HuH-7.5 (cell line): ENCODE measurements at places on chromosomes 16 and 17.

DNA sequence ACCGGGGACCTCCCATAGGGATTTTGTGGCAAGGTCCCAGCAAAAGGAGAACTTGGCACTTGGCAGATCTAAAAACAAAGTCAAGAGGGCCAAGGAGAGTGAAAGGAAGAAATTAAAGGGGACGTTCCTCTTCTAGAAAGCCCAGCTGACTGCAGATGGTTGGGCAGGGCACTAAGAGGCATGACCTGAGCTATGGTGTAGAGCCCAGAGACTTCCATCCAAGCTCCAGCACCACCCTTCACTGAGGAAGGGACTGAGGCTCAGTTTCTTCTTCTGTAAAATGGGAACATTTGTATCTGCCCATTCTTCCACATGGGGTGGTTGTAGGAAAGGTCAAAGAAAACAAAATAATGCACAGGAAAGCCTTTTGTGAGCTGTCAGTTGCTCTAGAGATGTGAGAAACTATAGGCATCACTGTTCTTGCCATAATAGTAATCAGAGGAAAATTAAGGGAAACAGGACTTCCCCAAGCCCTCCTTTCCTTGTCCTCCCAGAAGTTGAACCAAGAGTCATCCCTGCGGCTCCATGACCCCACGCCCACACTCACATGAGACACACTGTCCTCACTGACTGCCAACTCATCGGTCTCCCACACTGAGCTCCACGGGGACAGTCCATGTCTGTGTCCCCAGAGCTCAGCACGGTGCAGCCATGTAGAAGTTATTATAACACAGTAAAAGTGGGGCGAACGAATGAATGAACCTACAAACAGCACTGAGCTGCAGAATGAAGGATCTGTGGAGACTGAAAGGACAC is 10.4 kb downstream of the CD300LF start:
- no peak for DNase-seq

GRCh38 chr16:58127634-58128033 is 1.5 kb downstream of the CFAP20 start:
- DNase-seq: no peak

DNA sequence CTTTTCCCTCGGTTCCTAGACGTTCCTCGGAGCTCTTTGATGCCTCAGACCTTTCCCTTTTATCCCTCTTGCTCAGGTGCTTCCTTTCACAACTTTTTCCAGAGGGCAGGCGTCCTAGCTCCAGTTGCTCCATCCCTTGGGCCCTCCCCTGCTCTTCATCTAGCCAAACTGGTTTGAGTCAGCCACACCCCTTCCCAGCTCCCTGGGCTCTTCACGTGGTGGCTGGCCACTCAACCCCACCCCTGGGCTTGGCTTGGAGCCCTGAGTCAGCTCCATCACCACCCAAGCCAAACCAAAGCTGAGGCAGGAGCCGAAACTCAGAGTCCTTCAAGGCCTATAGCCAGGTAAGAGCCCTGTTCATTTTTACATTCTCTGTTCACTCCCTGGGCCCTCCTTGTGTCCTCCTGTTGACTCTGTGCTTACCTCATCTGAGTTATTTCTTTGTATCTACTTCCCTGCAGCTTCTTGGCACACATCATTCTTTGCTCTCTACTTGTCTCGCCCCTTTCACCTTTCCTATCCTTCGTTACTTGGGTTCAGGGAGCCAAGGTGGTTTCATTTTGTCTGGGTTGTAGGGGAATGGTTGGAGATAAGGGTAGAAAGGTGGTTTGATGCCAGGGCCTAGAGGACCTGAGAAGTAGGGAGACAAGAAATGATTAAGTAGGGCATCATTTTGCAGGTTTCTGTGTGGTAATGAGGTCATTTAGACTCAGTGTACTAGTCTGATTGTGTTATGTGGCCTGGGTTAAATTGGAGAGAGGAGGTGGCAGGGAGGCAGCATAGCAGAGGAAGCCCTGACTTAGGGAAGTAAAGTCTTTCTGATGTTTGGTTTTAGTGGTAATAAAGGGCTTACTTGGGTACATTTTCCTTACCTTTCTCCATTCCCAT is 7.6 kb upstream of the PHKG2 start:
- DNase-seq: peak; percentile 61

- no peak for DNase-seq
Measured at GRCh38 chr17:38786372-38786771, 13.0 kb downstream of the PIP4K2B start.

- no peak for DNase-seq
Measured at GRCh38 chr17:74163836-74164235, 39.6 kb upstream of the RPL38 start.

GRCh38 chr17:83061586-83061985 is 17.8 kb upstream of the METRNL start:
- no peak for DNase-seq

GRCh38 chr17:73223626-73224230 is 30.9 kb downstream of the COG1 start:
- no peak for DNase-seq

- no peak for DNase-seq
Measured at GRCh38 chr16:30755955-30756780, 5.7 kb downstream of the CFAP119 start.

DNA sequence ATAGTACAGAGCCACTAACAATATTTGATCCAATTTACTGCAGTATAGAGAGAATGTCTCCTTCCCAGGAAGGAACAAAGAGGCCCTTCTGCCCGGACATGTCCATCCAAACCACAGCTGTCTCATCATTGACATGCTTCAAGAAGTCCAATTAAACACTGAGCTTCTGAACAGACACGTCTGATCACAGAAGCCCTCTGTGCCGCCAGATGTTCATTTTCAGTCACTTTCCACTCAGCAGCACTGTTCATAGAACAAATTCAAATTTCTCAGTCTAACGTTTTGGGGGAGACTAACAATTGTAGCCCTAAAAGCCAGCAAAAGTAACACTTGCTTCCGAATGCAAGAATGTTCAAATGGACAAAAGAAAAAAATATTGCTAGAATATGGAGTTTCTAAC is 15.3 kb downstream of the ZC3H7A start:
- DNase-seq: no peak

DNA sequence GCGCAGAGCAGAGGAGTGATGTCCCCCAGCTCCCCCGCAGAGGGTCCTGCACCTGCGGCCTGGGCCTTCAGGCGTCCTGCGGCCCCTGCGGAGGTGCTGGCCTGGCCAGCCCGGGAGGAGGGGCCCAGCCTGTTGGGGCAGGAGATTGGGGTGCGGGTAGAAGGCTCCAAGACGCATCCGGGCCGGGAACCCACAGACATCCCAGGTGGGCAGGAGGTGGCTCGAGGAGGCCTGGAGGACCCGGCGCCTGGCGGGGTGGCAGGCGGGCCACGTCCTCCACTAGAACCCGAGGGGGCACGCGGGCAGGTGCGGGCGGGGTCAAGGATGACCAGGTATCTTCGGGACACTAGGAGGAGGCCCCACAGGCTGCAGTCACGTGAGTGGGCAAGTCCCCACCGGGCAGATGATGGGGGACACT is 647 bp upstream of the SECTM1 start:
- no peak for DNase-seq

GRCh38 chr17:4827399-4827798 is 5.7 kb upstream of the MINK1 start:
- no peak for DNase-seq

- DNase-seq: no peak
Measured at GRCh38 chr16:64919929-64920607, 201.8 kb downstream of the CDH11 start.

DNA sequence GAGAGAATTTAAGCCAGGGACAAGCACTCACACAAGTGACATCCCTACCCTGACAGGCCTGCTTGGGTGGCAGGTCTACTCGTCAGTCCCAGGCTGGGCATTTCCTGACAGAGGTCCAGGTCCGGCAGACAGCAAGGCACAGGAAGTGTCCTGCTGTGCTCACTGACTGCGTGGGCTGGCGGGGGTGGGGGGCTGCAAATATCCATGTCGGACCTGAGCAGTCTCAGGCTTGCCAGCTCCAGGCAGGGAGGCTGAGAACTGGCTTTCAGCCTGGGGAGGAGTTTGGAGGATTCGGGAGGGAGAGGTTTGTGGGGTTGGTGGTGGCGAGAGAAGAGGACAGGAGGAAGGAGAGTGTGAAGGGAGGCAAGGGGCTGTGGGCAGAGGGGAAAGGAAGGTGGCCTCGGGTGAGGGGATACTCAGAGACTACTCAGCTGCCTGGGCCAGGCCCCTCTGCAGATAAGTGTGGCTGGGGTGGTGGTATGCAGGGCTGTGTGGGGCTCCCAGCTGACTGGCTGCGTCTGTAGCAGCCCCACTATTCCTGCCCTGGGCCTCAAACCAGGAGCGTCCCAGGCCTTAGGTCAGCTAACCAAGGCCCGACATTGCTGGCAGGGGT is 7.8 kb downstream of the HIC1 start:
- no peak for DNase-seq

GRCh38 chr17:41906465-41907184 is 12.1 kb downstream of the ACLY start:
- DNase-seq: no peak

GRCh38 chr16:56608876-56609462 is 585 bp downstream of the MT2A start:
- no peak for DNase-seq

- DNase-seq: no peak
Measured at GRCh38 chr17:22463110-22463850, 771.0 kb downstream of the KCNJ18 start.

DNA sequence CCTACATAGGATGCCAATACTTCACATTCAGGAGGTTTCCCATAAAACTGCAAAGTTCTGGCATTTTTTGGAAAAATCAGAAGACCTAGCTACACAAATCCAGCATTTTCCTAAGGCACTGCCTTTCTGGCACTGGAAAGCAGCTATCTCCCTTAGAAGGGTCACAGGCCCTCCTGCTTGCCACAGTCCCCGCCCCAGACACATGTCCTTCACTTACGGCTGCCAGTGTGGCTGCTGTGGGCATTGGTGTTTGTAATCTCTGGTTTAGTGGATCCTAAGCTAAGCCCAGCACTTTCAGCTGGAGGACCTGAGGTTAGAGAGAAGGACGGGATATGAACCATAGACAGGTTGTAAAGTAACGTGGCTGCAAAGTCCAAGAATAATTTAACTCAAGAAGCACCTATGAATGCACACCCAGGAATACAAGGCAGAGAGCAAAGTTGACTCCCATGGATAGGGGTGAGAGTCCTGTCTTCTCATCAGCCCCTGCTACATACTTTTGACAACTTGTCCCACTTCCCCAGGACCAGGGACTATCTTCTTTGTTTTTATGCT is 100.0 kb downstream of the XYLT1 start:
- no peak for DNase-seq

DNA sequence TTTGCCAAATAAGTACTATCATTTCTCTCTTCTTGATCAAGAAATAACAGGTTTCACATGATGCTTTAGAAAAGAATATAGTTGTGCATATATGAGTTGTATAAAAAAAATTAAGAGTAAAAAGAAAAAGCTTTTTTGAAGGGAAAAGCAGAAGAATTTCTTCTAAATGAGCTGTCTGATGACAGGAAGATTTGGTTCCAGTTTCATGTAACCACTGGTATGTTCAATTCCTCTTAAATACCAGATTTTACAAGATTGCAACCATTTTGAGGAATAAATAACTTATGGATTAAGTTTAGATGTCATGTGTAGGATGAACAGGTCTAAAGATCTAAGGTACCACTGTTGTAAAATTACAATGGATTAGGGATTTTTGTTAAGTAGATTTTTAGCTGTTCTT is 45.0 kb downstream of the VMP1 start:
- DNase-seq: no peak

DNA sequence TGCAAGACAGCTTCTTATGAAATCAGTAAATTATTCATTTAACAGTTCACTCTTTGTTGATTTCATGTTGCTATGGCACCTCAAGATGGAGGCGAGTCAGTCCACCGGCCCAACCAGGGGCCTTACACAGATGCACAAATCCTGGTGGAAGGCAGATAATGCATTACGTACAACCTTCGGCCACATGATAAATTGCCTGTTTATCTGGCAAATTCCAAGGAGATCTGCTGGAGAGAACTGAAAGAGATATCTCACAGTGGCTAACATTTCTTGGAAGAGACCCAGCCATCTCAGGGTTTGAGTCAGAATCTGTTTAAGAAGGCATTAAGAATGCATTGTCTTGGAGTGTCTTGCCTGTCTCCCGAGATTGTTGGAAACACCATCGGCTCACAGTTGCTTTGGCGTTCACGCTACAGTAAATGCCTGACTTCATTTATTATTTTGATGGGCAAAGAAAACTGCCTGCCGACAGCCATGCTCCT is 225.6 kb downstream of the MSI2 start:
- DNase-seq: no peak

GRCh38 chr17:81404558-81405165 is 9.4 kb downstream of the BAHCC1 start:
- no peak for DNase-seq

- no peak for DNase-seq
Measured at GRCh38 chr16:6633456-6633855, 699.2 kb upstream of the RBFOX1 start.

GRCh38 chr17:81509972-81510784 is 2.4 kb downstream of the ACTG1 start:
- no peak for DNase-seq

- no peak for DNase-seq
Measured at GRCh38 chr16:20853143-20853542, 46.8 kb downstream of the REXO5 start.

GRCh38 chr16:50340578-50340977 is 28.2 kb downstream of the BRD7 start:
- no peak for DNase-seq

DNA sequence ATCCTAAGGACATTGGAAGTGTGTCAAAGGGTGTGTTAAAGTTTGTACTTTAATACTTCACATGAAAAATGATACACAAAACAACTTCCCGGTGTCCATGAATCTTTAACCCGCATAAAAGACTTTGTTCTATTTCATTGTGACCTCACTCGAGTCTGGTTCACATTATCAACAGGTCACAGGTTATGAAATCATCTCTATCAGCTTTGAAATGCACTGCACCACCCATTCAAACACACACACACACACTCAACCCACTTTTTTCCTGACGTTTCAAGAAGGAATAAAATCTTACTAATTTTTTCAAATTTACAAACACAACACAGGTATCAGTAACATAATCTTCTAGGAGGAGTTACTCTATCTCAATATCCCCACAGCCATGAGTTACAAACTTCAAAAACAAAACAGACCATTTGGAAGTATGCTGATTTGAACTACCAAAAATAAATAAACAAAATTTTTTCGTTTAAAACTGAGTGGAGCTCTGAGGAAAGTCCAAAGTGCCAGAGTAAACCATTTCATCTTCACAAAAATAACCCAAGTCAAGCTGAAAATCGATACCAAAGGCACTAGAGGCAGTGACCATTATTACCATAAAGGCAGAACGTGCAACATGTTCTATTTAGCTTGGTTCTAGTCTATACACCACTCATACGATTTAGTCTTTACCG is 2.7 kb downstream of the ACOX1 start:
- DNase-seq: no peak

DNA sequence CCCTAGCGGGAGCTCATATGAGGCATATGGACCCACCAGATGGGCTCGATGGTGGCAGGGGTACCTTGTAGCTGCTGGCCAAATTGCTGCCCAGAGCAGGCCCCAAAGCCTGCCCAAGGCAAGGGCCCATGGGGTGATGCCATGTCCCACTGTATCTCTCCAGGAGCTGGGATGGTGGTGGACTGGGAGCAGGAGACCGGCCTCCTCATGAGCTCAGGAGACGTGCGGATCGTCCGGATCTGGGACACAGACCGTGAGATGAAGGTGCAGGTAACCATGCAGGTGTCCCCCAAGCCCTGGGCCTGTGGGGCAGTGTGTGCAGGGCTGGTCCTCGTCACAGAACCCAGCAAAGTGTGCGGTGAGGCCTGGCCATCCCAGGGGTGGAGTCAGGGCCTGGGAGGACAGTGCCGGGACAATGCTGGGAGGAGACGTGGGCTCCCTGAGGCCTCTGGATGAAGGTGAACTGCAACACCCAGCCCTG is 34.1 kb upstream of the CHMP6 start:
- no peak for DNase-seq
